ENCODE measurements at places on chromosomes 3 and 15. TPM values are rescaled to one million over a fixed set of nuclear protein-coding genes. Genes with fewer than 3 reads are reported as not detected.

DNA sequence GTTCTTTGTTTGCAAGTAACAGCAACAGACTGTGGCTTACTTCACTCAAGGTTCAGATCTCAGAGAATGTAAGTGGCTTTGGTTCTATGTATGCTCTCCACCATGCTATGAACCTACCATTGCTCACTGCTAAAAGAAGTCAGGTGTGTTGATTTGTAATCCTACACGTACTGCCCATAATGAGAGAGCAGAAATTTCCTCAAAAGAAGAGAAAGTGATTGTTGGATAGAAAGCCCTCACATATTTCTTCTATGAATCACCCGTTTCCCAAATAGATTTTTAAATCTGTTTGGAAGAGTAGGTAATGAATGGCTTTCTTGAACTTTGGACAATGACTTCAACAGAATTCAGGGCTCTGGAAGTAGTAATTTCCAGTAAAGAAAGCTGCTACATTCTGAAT, 565.4 kb downstream of the ROBO2 start:
- no peaks in the 10 kb centered on the region for H3K4me1 ChIP-seq
- H3K27ac ChIP-seq: no peak overlapping the region
- no peak overlapping the region for H3K4me3 ChIP-seq
- no peaks in the 10 kb centered on the region for H3K36me3 ChIP-seq

Gene GOLGA6A
- total RNA-seq: 0.17 TPM

Gene MASP1
- not detected for total RNA-seq

- H3K27ac ChIP-seq: no peak overlapping the region
- H3K36me3 ChIP-seq: no peaks in the 10 kb centered on the region
- no peaks in the 10 kb centered on the region for H3K27me3 ChIP-seq
- DNase-seq: no peak
- H3K4me3 ChIP-seq: no peak overlapping the region
These were observed 43.9 kb downstream of the MUC4 start for GRCh38 chr3:195767792-195768191.

DNA sequence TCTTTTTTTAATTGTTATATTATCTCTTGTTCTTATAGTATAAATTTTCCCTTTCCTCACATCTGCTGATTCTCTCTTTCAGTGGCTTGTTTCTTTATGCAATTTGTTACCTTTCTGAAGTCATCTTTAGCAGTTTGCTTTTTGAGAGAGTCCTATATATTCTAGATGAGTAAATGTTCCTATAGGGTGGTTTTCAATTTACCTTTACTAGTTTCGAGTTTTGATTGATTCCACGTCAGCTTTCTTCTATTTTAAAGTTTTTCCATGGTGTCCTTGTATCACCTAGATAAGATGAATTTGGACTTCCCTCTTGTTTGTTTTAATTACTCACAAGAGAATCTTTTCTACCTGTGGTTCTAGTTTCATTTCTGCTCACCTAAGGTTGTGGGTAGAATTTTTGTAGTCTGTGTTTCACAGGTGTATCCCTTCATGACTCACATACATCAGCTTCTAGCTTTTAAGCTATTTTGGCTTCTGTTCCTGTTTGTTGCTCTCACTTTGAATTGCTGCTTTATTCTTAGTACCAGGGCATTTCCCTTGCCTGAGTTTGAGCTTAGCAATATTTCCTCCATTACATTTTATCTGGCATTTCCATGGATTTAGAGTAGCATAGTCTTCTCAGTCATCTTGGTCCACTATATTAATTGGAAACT, 6.4 kb downstream of the TEX9 start:
- H3K4me1 ChIP-seq: no peaks in the 10 kb centered on the region
- H3K27ac ChIP-seq: no peak overlapping the region
- H3K36me3 ChIP-seq: no peaks in the 10 kb centered on the region

- no peak overlapping the region for H3K27ac ChIP-seq
- no peak overlapping the region for H3K4me3 ChIP-seq
- no peaks in the 10 kb centered on the region for H3K36me3 ChIP-seq
These were observed 5.8 kb upstream of the ARPP21 start for GRCh38 chr3:35633332-35634124.

Gene CGNL1
- not detected for total RNA-seq

GRCh38 chr3:111956995-111957734, 21.7 kb upstream of the ABHD10 start:
- no peak overlapping the region for H3K27ac ChIP-seq
- H3K27me3 ChIP-seq: no peaks in the 10 kb centered on the region
- no peaks in the 10 kb centered on the region for H3K4me1 ChIP-seq
